ENCODE measurements at places on chromosomes 11 and 22. TPM values are rescaled to one million over a fixed set of nuclear protein-coding genes. Genes with fewer than 3 reads are reported as not detected.

The USH1C gene
- not detected for total RNA-seq

The RAB39A gene
- not detected for total RNA-seq

The DNAJC4 gene
- 9.3 TPM for total RNA-seq

- peak; percentile 48 for DNase-seq
Observed at GRCh38 chr11:37946155-37946766, 1348.2 kb upstream of the RAG2 start.

DNA sequence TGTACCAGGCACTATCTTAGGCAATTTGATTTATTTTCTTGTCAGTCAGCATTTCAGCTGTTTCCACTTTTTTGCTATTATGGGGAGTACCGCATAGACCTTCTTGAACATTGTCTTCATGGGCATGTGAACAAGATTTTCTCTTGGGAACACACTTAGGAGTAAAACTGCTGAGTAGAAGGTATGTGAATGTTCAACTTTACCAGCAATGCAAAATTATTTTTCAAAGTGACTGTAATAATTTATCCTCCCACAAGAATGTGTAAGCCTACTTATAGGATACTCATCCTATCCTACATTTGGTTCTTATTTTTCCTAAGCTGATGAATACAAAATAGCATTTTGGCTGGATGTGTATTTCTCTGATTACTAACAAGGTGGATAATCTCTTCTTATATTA lies 132.0 kb upstream of the NAV2 start:
- DNase-seq: no peak

DNA sequence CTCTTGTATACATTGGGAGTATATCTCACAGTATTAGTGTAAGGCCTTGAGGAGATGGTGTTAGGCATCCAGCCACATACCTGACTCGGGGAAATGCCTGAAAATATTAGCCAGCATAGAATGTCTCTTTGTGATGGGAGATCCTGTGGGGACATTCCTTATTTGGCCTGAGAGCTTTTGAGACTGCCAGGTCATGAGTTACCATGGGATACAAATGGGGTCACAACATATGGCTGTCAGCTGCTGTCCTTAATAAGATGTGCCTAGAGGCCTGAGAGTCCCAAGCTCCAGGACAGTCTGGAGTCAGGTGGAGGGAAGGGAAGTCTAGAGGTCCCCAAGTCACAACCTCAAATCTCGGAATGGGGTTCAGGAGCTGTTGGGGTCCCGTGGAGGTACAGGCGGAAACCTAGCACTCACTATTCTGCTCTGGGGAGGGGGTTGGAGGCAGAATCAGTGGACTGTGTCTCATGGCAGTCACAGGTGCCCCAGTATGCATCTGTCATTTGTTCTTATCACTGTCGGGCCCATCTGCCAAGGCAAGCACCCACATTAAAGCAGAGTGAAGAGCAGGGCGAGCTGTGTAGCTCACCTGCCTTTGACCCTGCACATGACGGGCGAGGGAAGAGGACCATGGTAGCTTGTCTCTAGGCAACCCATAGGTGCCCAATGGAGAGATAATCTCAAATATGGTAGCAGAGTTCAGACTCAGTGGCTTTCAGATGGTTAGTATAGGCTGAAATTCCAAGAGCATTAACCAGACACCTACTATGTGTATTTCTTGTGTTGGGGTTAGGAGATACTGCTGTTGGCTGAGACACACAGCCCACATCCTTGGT lies 29.9 kb downstream of the KCNQ1OT1 start:
- DNase-seq: no peak

DNA sequence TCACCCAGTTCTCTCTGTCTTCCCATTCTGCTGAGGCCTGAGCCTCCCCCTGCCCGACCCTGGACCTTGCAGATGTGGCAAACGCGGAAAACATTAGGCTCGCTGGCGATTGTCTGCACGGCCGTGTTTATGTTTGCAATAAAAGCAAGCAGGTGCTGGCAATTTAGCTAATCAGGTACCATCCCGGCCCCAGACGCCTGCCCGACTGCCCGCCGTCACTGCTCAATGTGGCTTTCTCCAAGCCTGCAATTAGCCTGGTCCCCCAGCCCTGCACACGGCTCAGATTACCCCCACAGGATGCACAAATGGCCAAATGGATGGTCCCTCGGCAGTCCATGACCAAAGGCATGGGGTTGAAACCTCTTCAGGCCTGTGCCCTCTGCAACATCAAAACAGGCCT lies 259.7 kb downstream of the MN1 start:
- DNase-seq: no peak

DNA sequence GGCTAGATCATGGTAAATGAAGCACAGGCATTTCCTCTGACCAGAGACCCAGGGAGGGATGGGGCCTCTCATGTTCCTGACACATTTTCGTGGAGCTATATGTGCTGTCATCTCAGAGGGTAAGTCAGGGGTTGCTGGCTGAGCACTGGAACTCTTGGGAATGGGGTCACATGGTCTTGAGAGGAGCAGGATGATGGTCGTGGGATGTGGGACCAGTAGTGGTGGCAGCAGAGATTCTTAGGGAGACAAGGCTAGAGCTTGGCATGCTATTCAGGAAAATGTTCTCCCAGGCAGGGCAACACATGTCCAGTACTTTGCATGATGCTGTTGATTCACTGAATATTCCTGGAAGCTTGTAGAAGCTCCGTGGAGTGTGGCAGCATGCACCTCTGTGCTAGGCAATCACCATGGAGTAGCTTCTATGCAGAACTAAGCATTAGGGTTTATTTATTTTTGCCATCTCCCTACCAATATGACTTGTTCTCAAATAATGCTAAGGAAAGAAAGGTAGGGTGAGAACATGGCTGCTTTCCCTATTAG lies 31.4 kb upstream of the TTC12 start:
- no peak for DNase-seq

DNA sequence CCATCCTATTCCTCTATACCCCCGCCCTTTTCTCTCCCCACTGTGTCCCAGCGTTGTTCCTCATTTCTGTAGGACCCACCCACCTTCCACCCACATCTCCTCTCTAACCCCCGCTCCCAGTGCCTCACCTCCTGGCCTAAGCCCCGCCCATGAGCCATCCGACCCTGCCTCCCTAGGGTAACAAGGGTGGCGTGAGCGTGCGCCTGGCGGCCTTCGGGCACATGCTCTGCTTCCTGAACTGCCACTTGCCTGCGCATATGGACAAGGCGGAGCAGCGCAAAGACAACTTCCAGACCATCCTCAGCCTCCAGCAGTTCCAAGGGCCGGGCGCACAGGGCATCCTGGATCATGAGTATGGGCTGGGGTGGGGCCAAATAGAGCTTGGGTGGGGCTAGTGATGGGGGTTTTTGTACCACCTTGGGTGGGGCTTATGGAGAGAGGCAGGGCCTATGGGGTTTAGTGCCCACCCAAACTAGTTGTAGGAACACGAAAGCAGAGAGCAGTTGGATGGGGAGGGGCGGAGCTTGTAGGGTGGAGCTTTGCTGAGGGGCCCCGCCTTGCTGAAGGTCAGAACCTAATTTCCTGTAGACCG lies 4.5 kb downstream of the INPP5J start:
- DNase-seq: no peak

DNA sequence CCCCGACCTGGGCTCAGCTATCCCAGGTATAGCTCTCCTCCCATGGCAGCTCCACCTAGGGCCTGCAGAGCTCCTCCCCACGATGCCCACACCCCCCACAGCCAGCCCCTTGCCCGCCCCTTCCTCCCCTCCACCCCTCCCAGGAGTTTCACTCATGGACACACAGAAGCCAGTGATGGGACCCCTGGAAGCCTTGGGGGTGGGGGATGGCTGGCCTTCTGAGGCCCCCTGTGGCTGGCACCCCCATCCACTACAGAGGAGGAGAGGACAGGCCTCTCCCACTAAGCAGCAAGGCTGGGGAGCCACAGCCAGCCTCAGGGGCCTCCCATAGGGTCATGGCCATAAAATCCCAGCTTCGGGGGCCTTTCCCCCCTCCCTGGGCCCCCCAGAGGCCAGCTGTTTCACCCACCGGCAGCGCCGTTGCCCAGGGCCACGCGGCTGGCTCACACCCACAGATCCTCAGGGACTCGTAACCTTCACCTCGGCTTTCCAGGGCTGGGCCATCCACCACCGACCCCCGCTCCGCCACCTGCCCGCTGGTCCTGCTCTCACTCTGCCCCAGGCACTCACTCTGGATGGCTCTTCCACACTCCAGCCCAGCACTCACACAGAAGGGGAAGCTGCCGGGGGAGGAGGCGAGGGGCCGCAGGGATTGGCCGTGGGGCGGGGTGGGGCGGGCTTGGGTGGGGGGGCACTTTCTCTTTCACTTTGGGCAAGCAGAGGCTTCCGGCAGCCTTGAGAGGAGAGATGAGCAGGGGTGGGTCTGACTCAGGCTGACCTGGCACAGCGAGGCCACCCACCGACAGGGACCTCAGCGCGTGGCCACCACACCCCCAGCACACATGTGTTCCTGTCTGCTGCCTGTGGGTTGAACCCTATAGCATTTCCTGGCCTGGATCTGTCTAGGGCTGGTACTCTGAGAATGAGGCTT lies 2.2 kb downstream of the SLC25A22 start:
- peak; percentile 89 for DNase-seq

DNA sequence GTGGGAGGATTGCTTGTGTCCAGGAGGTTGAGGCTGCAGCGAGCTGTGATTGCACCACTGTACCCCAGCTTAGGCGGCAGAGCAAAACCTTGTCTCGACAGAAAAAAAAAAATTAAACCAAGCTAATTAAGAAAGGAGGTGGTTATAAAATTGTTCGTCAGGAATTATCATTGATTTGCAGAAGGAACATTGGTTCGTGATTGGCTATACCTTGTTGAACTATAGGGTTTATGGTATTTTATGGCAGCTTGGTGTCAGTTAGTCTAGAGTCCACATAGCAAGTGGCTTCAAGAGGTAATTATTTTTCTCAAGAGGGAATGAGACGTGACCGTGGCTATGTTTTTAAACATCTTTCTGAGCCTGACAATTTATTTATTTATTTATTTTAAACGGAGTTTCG lies 11.5 kb upstream of the TMEM216 start:
- DNase-seq: no peak

- no peak for DNase-seq
Observed at GRCh38 chr22:17705546-17705945, 67.0 kb downstream of the BCL2L13 start.

- no peak for DNase-seq
Observed at GRCh38 chr11:101442171-101442570, 141.6 kb downstream of the TRPC6 start.

DNA sequence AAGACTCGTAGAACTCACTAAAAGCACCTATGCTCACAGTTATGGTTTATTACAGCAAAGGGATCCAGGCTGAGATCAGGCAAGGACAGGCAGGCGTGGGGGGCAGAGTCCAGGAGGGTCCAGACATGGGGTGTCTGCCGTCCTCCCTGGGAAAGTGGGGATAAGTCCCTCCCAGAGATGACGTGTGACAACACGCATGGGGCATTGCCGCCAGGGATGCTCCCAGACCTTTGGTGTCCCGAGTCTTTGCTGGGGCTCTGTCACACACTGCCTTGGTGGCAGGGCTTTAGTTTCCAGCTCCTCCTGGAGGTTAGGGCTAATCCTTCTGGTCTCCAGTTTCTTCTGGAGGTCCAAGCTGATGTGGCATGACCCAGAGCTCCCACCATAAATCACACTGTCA lies 226.7 kb downstream of the CTTN start:
- no peak for DNase-seq

DNA sequence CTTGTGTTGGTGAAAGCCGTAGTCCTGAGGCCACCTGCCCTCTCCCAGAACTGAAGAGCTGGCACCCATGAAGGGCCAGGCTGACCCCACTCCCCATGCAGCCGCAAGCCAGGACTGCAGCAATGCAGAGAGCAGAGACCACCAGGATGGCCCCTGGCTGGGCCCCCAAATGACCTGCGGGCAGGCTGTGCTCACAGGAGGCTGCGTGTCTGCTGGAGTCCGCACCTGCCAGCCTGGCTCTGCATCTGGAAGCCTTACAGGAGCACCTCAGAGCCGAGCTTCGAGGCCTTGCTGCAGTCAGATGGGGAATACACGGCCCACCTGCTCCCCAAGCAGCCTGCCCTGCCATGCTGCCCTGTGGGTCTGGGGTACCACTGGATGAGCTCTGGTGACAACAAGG lies 1336.8 kb downstream of the TBC1D22A start:
- DNase-seq: no peak
